Panc1 (cell line): ENCODE measurements at places on chromosomes 3 and 15. TPM values are rescaled to one million over a fixed set of nuclear protein-coding genes. Genes with fewer than 3 reads are reported as not detected.

ITPKA gene
- total RNA-seq: 6.3 TPM

GRCh38 chr3:150449169-150449721 is 41.1 kb downstream of the TSC22D2 start:
- DNase-seq: peak; percentile 33

DNA sequence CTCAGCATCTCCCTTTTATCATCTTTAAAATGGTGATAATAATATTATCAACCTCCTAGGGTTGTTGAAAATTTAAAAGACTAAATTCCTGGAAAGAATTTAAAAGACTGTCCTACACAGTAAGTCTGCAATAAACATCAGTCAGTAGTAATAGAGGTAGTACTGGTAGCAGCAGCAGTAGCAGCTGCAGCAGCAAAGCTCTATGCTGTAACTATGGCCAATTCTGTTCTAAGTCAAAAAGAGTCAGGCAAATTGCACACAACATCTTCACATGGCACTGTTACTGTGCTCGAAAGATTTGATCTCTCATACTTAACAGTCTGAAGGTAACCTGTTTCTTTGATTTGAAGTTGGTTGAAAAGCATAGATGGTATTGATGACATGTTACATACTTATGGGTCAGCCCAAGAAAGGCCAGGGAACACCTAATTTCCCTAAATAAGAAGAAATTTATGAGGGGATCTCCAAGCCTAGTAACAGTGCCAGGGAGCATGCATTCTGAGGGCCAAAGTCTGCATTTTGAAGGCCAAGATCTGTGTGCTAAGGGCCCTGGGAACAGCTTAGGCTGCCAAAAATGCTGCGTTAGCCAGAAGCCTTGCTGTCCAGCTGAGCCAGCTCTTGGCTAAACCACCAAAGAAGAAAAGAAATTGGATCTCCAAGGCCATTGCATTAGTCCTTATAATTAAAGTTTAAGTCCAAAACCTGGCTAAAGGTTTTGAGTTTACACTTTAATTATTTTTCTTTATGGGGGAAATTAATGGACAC is 68.2 kb downstream of the SIDT1 start:
- DNase-seq: no peak

DNA sequence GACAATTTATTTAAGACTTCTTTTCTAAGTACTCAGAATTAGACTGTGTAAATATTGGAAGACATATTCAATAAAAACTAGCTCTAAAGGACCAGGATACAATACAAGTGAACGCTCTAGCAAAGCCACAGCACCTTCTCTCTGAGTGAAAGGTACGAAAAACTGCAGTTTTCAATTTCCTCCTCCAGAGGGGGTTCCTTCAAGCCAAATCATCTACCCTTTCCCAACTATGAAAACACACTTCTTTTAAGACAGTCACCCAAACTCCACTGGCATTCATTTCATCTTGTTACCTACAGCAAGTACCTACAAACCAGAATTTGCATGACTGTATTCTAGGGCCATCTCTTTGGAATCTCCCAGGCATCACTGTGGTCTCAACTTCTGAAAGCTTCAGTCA is 165.8 kb downstream of the ERC2 start:
- DNase-seq: no peak

GRCh38 chr3:177212756-177213155 is 15.5 kb upstream of the TBL1XR1 start:
- DNase-seq: no peak

- no peak for DNase-seq
Measured at GRCh38 chr15:50594311-50594710, 47.8 kb upstream of the USP50 start.
